ENCODE measurements at places on chromosomes 4 and X.

DNA sequence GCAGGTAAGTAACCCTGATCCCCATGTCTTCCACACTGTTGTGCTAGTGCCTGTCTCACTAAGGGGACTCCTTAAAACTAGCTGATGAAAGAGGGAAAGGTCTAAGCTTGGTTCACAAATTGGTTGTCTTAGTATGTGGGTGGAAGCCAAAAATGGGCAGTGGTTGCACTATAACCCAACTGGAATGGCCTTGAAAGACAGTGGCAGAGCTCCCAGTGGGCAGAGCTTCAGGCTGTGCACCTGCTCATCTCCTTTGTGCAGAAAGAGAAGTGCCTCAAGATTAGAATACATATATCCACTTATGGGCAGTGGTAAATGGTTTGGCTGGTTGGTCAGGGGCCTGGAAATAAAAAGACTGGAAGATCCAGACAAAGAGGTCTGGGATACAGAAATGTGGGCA lies 7.2 kb downstream of the SYN1 start:
- DNase-seq: no peak

DNA sequence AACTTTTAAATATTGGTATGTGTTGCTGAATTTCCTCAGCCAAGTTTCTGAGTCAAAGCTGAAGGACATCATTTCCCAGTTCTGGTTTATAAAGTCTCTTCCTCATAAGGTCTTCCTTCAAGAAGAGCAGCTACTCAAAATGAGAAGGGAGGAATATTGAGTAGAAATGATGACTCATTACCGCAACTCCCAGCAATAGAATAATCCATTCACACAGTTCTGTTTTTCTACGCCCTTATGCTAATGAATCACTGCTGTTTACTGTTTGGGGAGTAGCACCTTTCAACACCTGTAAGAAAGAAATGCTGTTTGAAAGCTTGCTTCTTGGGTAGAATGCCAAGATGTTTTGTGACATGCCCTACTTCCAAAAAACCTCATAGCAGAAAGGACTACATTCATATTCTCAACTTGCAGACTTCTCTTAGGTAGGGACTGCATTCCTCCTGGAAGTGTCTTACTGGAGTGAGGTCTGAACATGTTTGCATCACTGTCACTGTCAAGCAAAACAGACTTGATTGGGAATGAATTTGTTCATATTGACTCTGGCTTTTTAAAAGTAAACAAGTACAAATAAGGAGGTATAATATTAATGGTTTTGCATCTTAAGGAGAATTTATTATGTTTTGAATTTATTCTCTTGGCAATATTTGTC lies 147.2 kb upstream of the BANK1 start:
- no peak for DNase-seq

GRCh38 chr4:986428-986878 lies 391 bp upstream of the IDUA start:
- no peak for DNase-seq

GRCh38 chr4:121978172-121978516 lies 26.3 kb upstream of the TRPC3 start:
- no peak for DNase-seq

DNA sequence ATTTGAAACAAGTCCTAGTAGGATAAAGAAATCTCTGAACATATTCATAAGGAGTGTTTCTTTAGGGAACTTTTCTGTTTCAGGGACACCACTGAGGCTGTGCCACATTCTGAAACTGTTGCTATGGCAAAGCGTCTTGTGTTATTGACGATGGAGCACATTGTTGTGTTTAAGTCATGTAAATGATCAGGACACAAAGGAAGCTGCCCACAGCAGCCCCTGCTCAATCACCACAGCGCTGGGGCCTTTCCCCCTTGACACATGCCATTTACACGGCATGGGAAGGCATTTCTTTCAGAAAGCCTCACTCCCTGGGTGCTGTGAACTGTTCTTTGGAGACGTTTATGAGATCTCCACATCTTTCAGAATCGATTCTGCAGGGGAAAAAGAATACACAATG lies 39.8 kb upstream of the MID1 start:
- DNase-seq: no peak
